ENCODE measurements at places on chromosomes 1 and 21. TPM values are rescaled to one million over a fixed set of nuclear protein-coding genes. Genes with fewer than 3 reads are reported as not detected.

The KRTAP20-1 gene
- not detected for total RNA-seq

The CACHD1 gene
- total RNA-seq = 0.17 TPM

The PDZK1 gene
- 0.49 TPM for total RNA-seq

The CLDN19 gene
- not detected for total RNA-seq

The ABL2 gene
- 12.6 TPM for total RNA-seq

The DYRK3 gene
- 13.6 TPM for total RNA-seq

The CCDC185 gene
- total RNA-seq = not detected

The NTMT2 gene
- not detected for total RNA-seq

The CLCA4 gene
- total RNA-seq = not detected

The RORC gene
- total RNA-seq = 1.9 TPM

The CGN gene
- 0.17 TPM for total RNA-seq
